Activated naive CD4-positive, alpha-beta T cell (primary cell): ENCODE measurements at places on chromosomes 4 and X.

- DNase-seq = no peak
Observed at GRCh38 chrX:97416461-97416860, 532.8 kb downstream of the RPA4 start.

DNA sequence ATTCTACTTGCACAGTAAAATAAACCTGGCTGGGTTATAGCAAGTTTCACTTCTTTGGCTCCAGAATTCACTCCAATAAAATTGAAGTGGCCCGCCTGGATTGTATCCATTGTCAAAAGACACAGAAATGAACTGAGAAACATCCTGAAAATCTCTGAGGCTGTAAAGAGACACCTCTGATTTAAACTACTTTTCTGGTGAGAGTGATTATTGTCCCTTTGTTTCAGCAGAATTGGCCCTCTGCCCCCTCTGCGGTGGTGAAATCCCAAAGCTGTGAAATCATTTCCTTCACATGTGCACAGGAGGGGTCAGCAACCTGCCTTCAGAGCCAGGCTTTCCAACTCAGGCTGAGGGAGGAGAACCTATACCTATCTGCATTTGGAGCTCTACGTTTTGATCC lies 23.0 kb downstream of the GAB3 start:
- DNase-seq = no peak

- no peak for DNase-seq
Observed at GRCh38 chrX:13307041-13307440, 12.8 kb downstream of the ATXN3L start.

GRCh38 chr4:164023214-164023613 lies 528.7 kb downstream of the TMA16 start:
- DNase-seq = no peak

DNA sequence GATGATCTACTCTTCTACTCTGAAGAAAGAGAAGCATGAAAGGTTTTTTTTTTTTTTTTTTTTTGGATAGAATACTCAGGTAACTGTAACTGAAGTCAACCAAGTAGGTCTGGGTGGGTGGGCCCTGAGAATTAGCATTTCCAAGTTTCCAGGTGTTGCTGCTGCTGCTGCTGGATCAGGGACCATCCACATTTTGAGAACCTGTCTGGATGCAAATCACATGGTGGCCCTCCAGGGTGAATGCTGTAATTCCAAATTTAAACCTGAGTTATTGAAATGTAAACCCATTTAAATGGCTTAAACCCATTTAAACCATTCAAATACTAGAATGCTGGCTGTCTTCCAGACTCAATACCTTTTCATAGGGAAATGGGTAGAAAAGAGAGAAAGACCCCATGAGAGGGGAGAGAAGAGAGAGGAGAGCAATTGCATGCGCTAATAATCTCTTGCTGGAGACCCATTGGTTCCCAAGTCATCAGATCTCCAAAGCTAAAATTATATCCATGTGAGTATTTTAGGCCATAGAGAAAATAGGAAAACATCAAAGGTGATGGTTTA lies 17.6 kb downstream of the SUPT20HL1 start:
- no peak for DNase-seq

DNA sequence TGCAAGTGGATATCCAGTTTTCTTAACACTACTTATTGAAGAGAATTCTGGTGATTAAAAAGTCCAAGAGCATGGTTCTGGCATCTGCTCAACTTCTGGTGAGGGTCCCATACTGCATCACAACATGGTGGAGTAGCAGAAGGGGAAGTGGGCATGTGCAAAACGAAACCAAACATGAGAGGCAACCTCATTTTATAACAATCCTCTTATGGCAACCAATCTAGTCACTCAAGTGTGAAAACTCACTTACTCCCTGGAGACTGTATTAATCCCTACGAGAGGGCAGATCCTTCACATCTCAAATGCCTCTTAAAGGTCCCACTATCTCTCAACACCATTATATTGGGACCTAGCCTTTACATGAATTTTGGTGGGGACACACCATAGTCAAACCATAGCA lies 55.4 kb upstream of the TRO start:
- DNase-seq = no peak

DNA sequence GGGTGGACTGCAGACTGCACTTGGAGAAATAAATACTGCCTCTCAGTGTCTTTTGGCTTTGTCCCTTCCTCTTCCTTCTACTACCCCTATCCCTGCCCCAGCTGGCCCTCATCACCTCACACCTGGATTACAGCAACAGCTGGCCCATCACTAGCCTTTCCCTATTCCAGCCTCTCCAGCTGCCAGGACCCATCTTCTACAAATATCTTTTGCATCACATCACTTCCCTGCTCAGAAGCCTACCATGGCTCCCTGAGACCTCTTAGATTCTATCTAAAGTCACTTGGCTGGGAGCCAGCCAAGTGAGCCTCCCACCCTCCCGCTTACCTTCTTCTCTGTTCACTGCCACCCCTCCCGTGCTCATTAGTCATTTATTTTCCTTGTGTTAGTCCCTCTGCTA lies 66.8 kb downstream of the TSC22D3 start:
- no peak for DNase-seq

DNA sequence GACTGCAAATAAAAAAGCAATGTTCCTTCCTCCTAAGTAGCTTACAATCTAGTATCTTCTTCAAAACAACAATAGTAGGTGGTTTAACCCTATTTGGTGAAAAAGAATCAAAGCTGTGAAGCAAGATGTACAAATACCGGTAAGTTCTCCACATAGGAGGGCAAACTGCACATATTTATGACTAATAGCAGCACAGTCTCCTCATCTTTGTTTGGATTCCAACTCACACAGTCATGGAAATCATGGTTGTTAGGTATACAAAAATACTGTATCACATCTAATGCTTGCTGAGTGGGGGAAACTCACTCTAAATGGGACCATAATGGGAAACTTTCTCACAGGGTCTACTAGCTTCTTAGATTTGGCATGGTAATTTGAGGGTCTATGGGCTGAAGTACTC lies 597.2 kb downstream of the INPP4B start:
- DNase-seq = no peak

- no peak for DNase-seq
Observed at GRCh38 chr4:38728631-38729141, 54.1 kb downstream of the TLR10 start.

DNA sequence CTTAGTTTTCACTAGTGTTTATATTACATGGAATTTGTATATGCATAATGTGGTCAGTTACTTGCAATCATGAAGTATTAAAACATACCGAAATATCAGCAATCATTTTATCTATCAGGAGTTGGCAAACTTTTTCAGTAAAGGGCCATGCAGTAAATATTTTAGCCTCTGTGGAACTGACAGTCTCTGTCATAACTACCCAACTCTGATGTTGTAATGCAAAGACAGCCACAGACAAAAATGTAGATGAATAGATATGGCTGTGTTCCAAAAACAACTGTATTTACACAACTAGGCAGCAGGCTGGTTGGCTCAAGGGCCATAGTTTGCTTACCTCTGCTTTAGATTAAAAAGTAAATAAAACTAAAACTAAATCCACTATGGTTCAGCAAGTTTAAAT lies 200.2 kb downstream of the HS3ST1 start:
- no peak for DNase-seq

GRCh38 chr4:87038837-87039615 lies 104.2 kb downstream of the AFF1 start:
- no peak for DNase-seq

DNA sequence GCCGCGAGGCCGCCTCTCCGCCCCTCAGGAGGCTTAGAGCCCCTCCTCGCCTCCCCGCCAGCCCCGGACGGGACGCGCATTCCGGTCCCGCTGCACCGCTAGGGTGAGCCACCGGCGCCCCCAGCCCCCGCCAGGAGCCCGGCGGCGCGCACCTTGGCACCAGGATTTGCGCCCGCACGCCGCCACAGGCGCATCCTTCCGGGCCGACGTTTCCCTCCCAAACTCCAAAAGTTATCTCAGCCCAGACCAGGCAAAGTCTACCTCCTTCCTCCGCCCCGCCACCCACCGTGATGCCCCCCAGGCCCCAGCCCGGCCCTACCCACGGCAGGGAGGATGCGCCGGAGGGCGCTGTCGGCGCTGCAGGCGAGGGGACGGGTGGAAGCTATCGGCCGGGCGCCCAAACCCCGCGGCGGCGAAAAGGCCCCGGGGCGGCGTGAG lies 538 bp downstream of the SCML2 start:
- DNase-seq = peak; percentile 0

DNA sequence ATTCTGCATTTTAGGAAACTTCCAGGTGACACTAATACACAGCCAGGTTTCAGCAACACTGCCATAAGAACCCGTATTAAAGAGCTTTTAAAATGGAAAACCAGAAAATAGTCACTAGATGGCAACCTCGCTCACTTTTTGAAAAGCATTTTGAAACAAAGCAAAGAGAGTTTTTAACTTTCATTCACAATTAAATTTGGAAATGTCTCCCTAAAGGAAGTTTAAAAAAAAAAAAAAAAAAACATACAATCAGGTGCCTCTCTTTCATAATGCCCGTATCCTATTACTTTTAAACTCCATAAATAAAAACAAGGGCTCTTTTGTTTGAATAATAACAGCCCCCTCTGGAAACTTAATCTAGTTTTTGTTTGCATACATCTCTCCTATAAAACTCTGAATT lies 20.3 kb downstream of the MEPE start:
- no peak for DNase-seq

- no peak for DNase-seq
Observed at GRCh38 chr4:113452868-113453620, 308.5 kb downstream of the CAMK2D start.

GRCh38 chrX:120251471-120252011 lies 929 bp downstream of the ZBTB33 start:
- no peak for DNase-seq

DNA sequence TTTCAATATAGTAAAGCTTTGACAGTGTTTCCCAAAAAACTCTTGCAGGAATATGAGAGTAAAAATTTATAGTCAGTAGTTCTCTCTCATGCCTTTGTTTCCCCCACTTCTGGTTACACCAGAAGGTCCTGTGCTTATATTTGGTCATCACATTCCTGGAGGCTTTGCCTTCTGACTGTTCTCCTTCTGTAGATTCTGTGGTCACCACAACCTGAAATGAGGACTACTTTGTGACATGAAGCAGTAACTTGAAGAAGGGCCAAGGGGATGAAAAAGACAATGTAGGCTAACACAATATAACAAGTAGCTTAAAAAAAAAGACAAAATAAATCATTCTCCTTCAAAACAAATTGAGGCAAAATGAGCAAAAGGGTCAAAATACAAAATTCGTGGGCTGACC lies 366.2 kb upstream of the NR3C2 start:
- no peak for DNase-seq

DNA sequence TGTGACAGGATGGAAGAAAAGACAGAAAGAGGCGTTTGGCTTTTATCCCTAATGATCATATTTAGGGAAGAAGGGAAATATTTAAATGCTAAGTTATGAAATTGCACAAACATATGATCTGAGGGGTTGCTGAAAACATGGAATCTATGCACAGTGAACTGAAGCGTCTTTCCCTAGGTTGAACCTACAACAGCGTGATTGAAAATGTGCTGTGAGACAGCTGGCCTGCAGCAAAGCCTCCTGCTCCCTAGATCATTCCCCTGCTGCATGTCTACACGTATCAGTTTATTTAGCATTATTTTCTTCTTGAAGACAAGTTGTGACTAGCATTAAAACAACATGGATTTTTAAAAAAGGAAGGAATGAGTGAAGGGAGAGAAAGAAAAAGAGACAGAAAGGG lies 272.5 kb upstream of the TRAM1L1 start:
- no peak for DNase-seq

GRCh38 chr4:1834047-1834775 lies 21.7 kb downstream of the LETM1 start:
- DNase-seq = no peak

DNA sequence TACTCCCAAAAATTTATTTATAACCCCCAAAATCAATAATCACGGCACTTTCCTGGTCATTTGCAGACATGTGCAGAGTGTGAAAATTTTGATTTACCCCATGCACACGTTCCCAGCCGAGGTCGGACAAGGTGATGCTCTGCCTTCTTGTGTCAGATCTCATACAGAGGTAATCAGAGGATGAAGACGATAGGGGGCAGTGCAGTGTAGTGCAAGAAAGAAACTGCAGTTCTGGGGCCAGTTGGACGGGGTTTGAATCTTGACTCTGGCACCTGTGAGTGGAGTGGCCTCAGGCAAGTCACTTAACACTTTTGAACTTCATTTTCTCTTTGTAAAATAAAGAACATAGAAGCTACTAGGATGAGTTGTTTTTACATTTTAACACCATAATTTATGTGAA lies 88.4 kb downstream of the FRMPD3 start:
- DNase-seq = peak; percentile 2
